H9 (cell line): ENCODE measurements at places on chromosomes 3 and 15.

DNA sequence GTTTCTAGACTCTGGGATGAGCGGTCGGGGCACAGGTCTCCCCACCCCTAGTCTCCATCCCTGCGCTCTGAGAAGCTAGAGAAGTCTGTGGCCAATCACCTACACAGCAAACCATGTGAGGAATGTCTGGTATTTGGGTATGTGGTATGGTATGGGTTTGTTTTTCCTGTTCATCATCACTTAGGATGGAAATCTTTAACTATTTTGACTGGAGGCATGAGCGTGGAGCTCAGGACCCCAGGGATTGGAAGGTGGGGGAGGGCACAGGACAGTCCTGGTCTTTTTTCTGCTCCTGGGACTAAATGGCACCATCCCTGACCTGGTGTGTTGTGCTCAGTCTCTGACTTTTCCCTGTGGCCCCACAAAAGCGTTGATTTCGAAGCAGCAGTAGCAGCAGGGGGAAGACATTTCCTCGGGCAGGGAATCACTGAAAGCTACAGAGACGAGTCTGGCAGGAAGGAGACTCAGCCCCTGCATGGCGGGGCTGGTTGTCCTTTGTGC lies 191.7 kb upstream of the TPM1 start:
- no peak for DNase-seq

DNA sequence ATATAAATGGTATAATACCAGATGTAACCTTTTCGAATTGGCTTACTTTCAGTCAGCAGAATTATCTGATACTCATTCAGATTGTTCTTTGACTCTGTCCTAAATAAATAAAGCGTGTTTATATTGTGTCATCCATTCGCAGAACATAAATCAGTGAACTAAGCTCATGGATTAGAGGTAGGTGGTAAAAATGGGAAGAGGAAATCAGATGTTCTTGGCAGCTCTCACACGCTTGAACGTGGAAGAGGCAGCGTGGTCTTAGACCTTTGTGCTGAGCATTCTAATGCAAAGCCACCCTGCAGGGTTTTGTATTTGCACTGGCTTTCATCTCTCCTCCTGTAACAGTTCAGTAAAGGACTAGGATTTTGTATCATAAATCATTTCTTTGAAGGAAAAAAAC lies 441.4 kb downstream of the GABRG3 start:
- DNase-seq: peak; percentile 50

GRCh38 chr3:31934018-31934417 lies 47.0 kb downstream of the OSBPL10 start:
- DNase-seq: no peak

DNA sequence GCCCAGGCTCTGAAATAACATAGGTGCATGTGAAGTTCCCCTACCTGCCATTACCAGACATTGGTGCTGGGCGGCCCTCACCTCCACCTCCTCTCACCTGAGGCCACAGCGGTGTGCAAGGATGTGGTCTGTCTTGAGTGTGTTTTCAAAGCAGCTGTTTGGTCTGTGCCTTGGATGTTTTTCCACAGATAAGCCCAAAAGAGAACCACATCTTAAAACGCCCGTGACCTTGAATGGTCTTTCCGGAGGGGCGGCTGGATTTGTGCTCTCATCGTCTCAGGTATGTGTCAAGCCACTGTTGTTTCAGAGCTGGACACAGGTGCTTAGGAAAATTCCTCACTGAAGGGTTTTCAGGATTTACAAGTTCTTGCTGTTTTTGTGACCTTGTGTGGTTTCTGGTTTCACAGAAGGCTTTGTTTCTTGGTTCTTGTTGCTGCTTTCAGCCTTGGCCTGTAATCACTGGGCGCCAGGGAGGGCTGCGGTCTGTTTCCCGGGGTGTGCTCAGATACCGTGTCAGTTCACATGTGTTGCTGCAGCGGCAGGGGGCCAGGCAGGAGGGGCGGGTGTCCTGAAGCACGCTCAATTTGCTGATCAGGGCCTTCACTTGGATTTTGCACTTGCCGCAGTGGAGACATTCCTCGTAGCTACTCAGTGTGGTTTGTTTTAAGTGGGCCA lies 128.4 kb downstream of the IGF1R start:
- no peak for DNase-seq

- DNase-seq: no peak
Observed at GRCh38 chr3:141986548-141987107, 110.2 kb downstream of the ATP1B3 start.

DNA sequence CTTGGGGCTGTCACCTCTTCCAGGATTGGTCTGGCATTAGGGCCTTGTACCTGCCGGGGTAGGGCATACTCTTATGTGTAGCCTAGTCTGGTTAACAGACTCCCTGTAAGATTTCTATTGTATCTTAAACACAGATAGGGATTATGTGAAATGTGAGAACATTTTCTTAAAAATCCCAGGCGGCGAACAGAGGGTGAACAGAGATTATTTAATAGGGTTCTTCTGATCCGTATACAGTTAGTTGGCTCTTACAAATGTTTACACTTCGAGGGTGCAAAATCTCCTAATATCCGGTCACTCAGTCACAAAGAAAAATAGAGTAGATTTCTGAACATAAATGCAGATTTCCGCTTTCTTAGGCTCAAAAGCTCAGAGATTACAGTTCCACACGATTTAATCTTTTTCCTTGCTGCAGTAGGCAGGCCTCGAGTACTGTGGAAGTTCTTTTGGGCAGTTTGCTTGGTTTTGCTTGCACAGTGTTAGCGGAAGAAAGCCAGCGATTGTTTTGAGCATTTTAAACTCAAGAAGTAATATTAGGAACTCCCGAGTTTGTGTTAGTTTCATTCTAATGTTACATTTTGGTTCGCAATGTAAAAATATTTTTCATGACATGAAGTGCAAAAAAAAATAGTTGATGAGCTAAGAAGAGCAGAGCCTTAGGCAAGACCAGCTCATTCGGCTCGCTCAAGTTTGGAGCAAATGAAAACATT lies 993 bp downstream of the PLCL2 start:
- no peak for DNase-seq

- DNase-seq: no peak
Observed at GRCh38 chr15:59063042-59063441, 41.9 kb upstream of the CCNB2 start.

GRCh38 chr15:71743861-71744382 lies 66.4 kb upstream of the NR2E3 start:
- no peak for DNase-seq

DNA sequence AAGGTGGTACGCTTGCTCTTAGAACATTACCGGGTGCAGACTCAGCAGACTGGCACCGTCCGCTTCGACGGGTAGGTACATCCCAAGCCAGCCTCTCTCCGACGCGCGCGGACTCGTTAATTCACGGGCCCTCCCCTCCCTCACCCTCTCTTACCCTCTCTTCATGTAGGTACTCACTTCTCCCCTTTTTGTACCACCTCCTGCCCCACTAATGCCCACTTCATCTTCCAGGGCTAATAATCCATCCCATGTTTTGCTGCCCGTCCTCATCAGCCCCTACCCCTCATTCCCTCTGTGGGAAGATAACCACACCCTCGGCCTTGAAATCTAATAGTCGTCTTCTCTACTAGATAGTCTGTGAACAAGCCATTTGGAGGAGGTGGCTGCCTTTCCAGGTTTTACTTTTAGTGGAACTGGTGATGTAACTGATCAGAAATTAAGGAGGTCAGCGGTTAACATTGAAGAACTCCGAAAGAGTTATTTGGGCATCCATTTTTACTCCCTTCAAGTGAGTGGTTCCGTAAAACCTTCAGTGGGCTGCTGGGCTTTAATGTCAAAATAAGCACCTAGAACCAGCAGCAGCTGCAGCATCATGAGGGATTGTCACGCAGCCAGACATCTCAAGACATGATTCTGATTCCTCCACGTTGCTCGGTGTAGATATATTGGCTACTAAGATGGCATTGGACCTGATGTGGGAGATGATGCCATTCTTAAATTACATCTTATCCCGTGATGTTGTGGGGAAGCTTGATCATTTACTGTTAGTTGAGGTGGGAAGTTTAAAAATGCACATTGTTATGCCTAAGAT lies 1.3 kb downstream of the FEM1B start:
- no peak for DNase-seq

DNA sequence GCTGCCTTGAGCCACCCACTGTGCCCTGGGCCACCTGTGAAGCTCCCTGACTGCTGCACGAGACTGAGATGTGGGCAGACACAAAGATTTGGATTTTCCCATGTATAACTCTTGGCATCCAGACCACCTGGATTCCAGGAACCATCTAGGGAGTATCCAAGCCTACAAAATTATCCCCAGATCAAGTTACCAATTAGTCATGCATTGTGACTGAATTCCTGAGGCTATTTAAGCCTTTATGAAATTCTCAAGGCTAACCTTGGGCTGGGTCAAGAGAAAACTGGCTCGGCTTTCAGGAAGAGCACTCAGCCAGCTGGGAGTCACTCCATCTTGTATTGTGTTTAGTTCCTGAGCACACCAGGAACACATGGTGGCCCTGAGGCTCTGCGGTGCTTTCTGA lies 13.3 kb upstream of the ATP13A5 start:
- DNase-seq: no peak

DNA sequence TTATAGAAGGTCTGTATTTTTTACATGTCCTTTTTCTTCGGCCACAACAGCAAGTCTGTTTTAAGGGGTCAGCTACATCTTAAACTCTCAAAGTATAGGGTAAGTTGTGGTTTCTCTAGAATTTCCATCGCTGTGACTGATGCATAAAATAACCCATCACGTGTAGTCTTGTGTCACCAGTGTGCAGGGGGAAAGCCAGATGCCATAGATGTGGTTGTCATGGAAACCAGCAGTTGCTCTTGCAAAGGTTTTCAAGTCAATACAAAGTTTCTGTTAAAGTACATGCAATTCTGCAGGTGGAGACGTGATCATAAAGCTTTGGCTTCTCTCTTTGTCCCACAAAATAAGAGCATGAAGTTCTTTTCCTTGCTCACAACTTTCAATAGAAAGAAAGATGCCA lies 210.3 kb upstream of the ONECUT1 start:
- DNase-seq: no peak

- no peak for DNase-seq
Observed at GRCh38 chr15:76108021-76108723, 48.4 kb downstream of the TMEM266 start.

DNA sequence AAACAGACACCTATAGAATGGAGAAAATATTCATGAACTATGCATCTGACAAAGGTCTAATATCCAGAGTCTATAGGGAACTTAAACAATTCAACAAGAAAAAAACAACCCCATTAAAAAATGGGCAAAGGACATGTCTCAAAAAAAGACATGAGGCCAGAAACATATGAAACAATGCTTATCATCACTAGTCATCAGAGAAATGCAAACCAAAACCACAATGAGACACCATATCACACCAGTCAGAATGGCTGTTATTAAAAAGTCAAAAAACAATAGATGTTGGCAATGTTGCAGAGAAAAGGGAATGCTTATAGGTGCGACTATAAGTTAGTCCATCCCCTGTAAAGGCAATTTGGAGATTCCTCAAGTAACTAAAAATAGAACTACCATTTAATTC lies 11.4 kb upstream of the HDGFL3 start:
- no peak for DNase-seq

DNA sequence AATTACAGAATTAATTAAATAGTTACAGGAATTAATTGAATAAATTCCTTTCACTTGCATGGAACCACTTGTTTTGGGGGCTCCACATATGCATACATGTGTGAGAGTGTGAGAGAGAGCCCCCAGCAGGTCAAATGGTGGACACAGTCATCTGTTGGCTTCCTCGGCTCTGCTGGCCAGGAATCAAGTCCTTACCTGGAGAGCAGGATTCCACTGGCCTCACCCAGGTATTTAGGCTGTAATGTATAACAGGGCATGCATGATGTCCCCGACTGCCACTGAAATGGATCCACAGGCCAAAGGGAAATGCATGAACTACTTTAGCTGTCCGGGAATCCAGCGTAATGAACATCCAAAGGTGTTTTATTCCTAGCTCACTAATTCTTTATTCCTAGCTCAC lies 139.7 kb upstream of the SMAD3 start:
- no peak for DNase-seq

GRCh38 chr15:42163947-42164550 lies 7.6 kb upstream of the PLA2G4F start:
- DNase-seq: no peak

GRCh38 chr3:149547954-149548668 lies 73.6 kb downstream of the TM4SF4 start:
- DNase-seq: no peak

GRCh38 chr3:192817053-192817452 lies 89.7 kb upstream of the FGF12 start:
- no peak for DNase-seq

GRCh38 chr3:186962445-186962844 lies 32.1 kb downstream of the ST6GAL1 start:
- no peak for DNase-seq

GRCh38 chr15:35358824-35359223 lies 187.1 kb downstream of the DPH6 start:
- DNase-seq: no peak

DNA sequence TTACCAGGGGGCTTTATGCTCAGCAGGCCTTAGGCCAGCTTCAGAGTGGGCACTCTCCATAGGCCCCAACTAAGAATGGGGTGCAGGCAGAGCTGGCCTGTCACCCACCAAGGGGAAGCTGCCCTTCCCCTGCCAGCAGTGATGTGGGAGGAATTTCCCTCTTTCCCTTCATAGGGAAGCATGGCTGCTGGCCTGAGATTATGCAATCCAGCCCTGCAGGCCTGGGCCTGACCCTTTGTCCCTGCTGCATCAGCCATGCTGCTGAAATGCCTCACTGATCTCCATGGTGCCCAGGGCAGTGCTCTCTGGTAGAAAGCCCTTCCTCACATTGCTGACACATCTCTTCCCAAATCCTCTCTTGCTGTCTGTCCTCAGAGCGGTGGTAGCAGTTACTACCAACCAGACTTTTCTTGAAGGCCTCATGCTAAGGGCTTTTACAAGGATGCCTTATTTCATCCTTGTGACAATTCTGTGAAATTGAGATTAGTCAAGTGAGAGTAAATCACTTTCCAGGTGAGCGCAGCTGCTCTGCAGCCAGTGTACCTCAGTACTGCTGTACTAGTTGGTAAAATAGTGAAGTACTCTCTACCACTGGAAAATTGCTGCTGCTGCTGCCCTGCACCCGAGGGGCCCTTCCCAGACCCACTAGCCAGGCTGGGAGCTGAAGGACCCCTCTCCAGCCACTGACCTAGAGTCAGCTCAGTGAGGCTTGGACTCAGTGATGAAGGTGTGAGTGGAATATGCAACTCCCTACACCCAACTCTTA lies 33.8 kb downstream of the MRAS start:
- no peak for DNase-seq

GRCh38 chr3:115806501-115806900 lies 183.2 kb downstream of the GAP43 start:
- DNase-seq: no peak

GRCh38 chr3:142366434-142366833 lies 81.4 kb downstream of the XRN1 start:
- DNase-seq: no peak

- peak; percentile 63 for DNase-seq
Observed at GRCh38 chr3:41199866-41200668, 762 bp downstream of the CTNNB1 start.

- DNase-seq: no peak
Observed at GRCh38 chr3:5297895-5298294, 110.4 kb downstream of the EDEM1 start.
